HepG2 (cell line): ENCODE measurements at places on chromosomes 13 and 19. TPM values are rescaled to one million over a fixed set of nuclear protein-coding genes. Genes with fewer than 3 reads are reported as not detected.

C5AR2 gene
- total RNA-seq = 0.09 TPM in 1 of 2 replicates, not detected in the other

ATP4A gene
- 0.11 TPM in 1 of 2 replicates, not detected in the other for total RNA-seq

GRCh38 chr13:20446405-20446804 is 79.3 kb downstream of the CRYL1 start:
- H3K4me3 ChIP-seq = no peak overlapping the region
- no peaks in the 10 kb centered on the region for H3K4me1 ChIP-seq
- H3K27me3 ChIP-seq = no peaks in the 10 kb centered on the region
- H3K27ac ChIP-seq = no peak overlapping the region
- no peak for DNase-seq
- 0 out of 3 replicates have a peak, but pooled peaks cover 3% of the 10 kb centered on the region for H3K36me3 ChIP-seq

GRCh38 chr19:10694706-10695307 is 6.4 kb upstream of the QTRT1 start:
- no peak overlapping the region for H3K27ac ChIP-seq
- peaks cover 27% of the 10 kb centered on the region for H3K36me3 ChIP-seq
- H3K4me3 ChIP-seq = no peak overlapping the region
- peaks cover 19% of the 10 kb centered on the region for H3K4me1 ChIP-seq
- DNase-seq = no peak
- no peaks in the 10 kb centered on the region for H3K27me3 ChIP-seq

GRCh38 chr19:50427318-50427925 is 5.3 kb upstream of the MYBPC2 start:
- no peak overlapping the region for H3K27ac ChIP-seq
- DNase-seq = no peak
- H3K4me3 ChIP-seq = no peak overlapping the region
- peaks cover 16% of the 10 kb centered on the region; the same call in 2 of the 3 replicates for H3K27me3 ChIP-seq
- no peaks in the 10 kb centered on the region for H3K36me3 ChIP-seq
- H3K4me1 ChIP-seq = peaks cover 24% of the 10 kb centered on the region

DNA sequence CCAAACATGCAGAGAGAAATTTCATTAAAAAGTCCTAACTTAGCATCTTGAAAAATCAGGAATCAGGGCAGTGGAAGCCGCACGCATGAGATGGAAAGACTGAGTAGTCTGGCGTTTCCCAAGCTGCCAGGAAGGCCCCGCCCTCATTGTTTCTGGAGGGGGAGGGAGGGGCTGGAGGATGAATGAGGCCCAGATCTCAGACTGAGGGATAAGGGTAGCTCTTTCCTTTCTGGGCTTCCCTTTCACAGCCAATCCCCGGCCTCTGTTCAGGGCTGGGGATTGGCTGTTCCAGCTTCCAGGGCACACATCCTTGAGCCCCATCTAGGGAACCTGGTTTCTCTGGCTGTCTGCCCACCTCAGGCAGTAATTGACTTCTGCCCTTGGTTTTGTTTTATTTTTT is 7.3 kb downstream of the C19orf53 start:
- no peaks in the 10 kb centered on the region; the same call in 1 of the 2 replicates for H3K27me3 ChIP-seq
- DNase-seq = no peak
- H3K36me3 ChIP-seq = peaks cover 21% of the 10 kb centered on the region
- peaks cover 36% of the 10 kb centered on the region for H3K4me1 ChIP-seq
- H3K27ac ChIP-seq = no peak overlapping the region

PHF11 gene
- total RNA-seq = 9.0 and 15.8 TPM in 2 replicates

ICAM5 gene
- total RNA-seq = 0.46 TPM in 1 of 2 replicates, not detected in the other

DNA sequence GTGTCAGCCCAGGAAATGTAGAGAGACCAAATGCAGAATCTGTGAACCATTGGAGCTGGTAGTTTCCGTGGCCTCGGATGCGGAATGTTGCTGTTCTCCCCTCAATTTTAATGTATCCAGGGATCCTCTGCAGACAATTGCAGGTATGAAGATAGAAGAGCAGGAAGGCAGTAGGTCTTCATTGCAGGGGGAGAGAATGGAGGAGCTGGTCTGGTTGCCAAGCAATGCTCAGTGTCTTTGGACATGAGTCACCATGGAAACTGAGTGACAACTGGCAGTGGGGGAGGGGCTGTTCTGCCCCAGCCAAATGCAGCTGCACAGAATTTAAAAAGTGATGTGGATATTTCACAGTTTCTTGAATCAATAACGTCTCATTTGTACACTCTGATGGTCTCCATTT is 56.1 kb upstream of the ZNF835 start:
- H3K27me3 ChIP-seq = no peaks in the 10 kb centered on the region
- H3K4me3 ChIP-seq = no peak overlapping the region
- no peaks in the 10 kb centered on the region for H3K36me3 ChIP-seq

GRCh38 chr19:46932346-46932745 is 71.5 kb downstream of the ARHGAP35 start:
- no peak overlapping the region for H3K27ac ChIP-seq
- peaks cover 21% of the 10 kb centered on the region for H3K4me1 ChIP-seq
- DNase-seq = no peak
- H3K27me3 ChIP-seq = no peaks in the 10 kb centered on the region
- no peak overlapping the region for H3K4me3 ChIP-seq

CASP14 gene
- not detected in 2 replicates for total RNA-seq

GRCh38 chr13:103194871-103195270 is 128.7 kb upstream of the SLC10A2 start:
- H3K4me3 ChIP-seq = no peak overlapping the region
- no peaks in the 10 kb centered on the region for H3K36me3 ChIP-seq
- DNase-seq = peak; percentile 13
- H3K27ac ChIP-seq = no peak overlapping the region
- H3K4me1 ChIP-seq = peaks cover 17% of the 10 kb centered on the region

GRCh38 chr19:3056417-3057088 is 5.7 kb downstream of the TLE5 start:
- peaks cover 7% of the 10 kb centered on the region; the same call in 1 of the 2 replicates for H3K4me1 ChIP-seq
- no peak overlapping the region for H3K27ac ChIP-seq
- no peaks in the 10 kb centered on the region for H3K27me3 ChIP-seq
- no peak overlapping the region for H3K4me3 ChIP-seq

GRCh38 chr19:19006213-19006612 is 27.1 kb downstream of the SUGP2 start:
- H3K4me3 ChIP-seq = no peak overlapping the region
- H3K27ac ChIP-seq = no peak overlapping the region
- H3K36me3 ChIP-seq = peaks cover 40% of the 10 kb centered on the region
- no peaks in the 10 kb centered on the region for H3K4me1 ChIP-seq
- no peaks in the 10 kb centered on the region for H3K27me3 ChIP-seq
- no peak for DNase-seq

TSHZ3 gene
- total RNA-seq = not detected in 2 replicates

VAV1 gene
- not detected in 2 replicates for total RNA-seq

CEACAM19 gene
- total RNA-seq = 0.66 and 1.3 TPM in 2 replicates

GRCh38 chr19:36215276-36216123 is 594 bp downstream of the ZNF146 start:
- no peak for DNase-seq
- peaks cover 44% of the 10 kb centered on the region for H3K4me1 ChIP-seq
- H3K27me3 ChIP-seq = no peaks in the 10 kb centered on the region
- H3K27ac ChIP-seq = peak overlapping the region; percentile 98

GRCh38 chr13:86464193-86464592 is 665.0 kb upstream of the SLITRK6 start:
- no peaks in the 10 kb centered on the region for H3K36me3 ChIP-seq
- H3K4me1 ChIP-seq = no peaks in the 10 kb centered on the region
- no peak for DNase-seq
- no peak overlapping the region for H3K4me3 ChIP-seq

TUBB4A gene
- total RNA-seq = not detected in 2 replicates

- H3K4me1 ChIP-seq = peaks cover 42% of the 10 kb centered on the region
- no peak overlapping the region for H3K27ac ChIP-seq
- H3K4me3 ChIP-seq = no peak overlapping the region
- H3K27me3 ChIP-seq = no peaks in the 10 kb centered on the region
Observed at GRCh38 chr19:49772850-49773432, 6.1 kb downstream of the AP2A1 start.

PRR22 gene
- 0.77 and 2.3 TPM in 2 replicates for total RNA-seq

- no peaks in the 10 kb centered on the region for H3K36me3 ChIP-seq
- no peak overlapping the region for H3K4me3 ChIP-seq
- no peak overlapping the region for H3K27ac ChIP-seq
- peak; percentile 20 for DNase-seq
- no peaks in the 10 kb centered on the region for H3K27me3 ChIP-seq
Observed at GRCh38 chr13:79384022-79384610, 21.9 kb downstream of the RBM26 start.

DNA sequence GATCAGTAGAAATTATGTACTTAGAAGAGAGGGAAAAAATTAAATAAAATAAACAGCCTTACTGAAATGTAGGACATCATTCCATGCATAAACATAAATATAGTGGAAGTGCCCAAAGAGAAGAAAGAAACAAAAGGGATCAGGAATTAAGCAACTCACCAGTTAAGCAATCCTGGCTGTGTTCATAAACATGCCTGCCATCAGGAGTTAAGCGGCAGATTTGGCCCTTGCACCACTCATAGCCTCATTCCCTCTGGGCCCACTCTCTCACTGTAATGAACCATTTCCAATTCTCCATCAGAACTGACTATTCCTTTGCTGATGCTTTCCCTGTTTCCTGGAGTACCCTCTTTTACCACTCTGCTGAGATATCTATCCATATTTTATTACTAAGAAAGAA is 281.4 kb downstream of the LHFPL6 start:
- no peak overlapping the region for H3K27ac ChIP-seq
- no peak for DNase-seq
- H3K4me3 ChIP-seq = no peak overlapping the region
- no peaks in the 10 kb centered on the region for H3K36me3 ChIP-seq
- no peaks in the 10 kb centered on the region for H3K27me3 ChIP-seq

DNA sequence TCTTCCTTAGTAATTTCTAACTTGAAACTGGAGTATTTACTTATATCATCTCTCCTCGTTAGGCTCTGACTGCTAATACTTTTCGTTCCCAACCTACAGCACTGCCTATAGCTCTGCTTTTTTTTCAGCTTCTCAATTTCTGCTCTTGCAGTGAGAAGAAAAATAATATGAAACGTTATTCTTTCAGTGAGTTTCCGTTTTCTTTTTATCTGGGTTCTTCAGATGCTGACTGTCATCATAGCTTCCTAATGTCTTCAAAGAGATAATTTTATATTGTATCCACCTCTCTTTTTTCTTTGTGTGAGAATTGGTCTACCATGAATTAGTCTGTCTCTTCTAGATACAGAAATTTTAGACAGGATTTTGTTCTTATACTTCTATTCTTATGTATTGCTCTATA is 454.9 kb downstream of the LMO7 start:
- no peak for DNase-seq
- H3K27me3 ChIP-seq = no peaks in the 10 kb centered on the region
- no peaks in the 10 kb centered on the region for H3K36me3 ChIP-seq
- H3K4me3 ChIP-seq = no peak overlapping the region
- H3K4me1 ChIP-seq = no peaks in the 10 kb centered on the region

- H3K4me1 ChIP-seq = no peaks in the 10 kb centered on the region
- no peaks in the 10 kb centered on the region for H3K27me3 ChIP-seq
- H3K27ac ChIP-seq = no peak overlapping the region
Observed at GRCh38 chr13:107144432-107144831, 576.5 kb upstream of the ARGLU1 start.

IGFLR1 gene
- 3.4 and 5.4 TPM in 2 replicates for total RNA-seq

DNA sequence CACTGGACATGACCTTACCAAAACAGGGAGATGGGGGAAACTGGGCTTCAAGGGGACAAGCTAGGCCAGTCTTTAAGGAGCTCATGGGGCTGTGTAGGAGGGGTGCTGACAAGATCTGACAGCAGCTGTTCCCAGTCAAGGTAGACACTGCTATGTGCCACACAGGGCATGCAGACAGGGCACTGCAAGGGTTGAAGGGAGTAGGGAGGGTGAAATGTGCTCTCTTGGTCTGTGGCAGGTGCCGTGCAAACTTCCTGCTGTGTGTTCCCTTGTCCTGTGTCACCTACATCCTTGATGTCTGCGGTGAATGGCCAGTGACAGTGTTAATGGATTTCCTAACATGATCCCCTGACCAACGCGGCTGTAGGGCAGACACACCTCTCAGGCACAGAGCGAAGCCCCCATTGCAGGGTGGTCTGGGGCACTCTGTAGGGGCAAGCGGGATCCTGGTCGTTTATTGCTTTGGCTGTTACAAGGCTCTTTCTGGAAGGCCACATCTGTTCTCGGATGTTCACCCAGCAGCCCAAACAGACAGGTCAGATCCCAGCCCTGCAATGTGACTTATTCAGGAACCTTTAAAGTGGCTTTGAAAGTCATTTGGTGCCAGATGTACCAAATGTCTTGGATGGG is 199.5 kb upstream of the ZNF536 start:
- no peaks in the 10 kb centered on the region for H3K4me1 ChIP-seq
- H3K27ac ChIP-seq = no peak overlapping the region
- H3K27me3 ChIP-seq = peaks cover 10% of the 10 kb centered on the region; the same call in 1 of the 3 replicates
- no peaks in the 10 kb centered on the region for H3K36me3 ChIP-seq
- no peak for DNase-seq
- H3K4me3 ChIP-seq = no peak overlapping the region

PCSK4 gene
- total RNA-seq = 0.52 and 2.0 TPM in 2 replicates

- DNase-seq = peak; percentile 90
- H3K4me1 ChIP-seq = peaks cover 75% of the 10 kb centered on the region
- peaks cover 22% of the 10 kb centered on the region for H3K36me3 ChIP-seq
- H3K27ac ChIP-seq = peak overlapping the region; percentile 55
Observed at GRCh38 chr13:51978796-51979556, 32.3 kb downstream of the ATP7B start.

GRCh38 chr19:44573627-44574026 is 39.7 kb upstream of the IGSF23 start:
- no peak overlapping the region for H3K4me3 ChIP-seq
- no peaks in the 10 kb centered on the region for H3K36me3 ChIP-seq
- H3K4me1 ChIP-seq = peaks cover 36% of the 10 kb centered on the region
- no peak for DNase-seq

DNA sequence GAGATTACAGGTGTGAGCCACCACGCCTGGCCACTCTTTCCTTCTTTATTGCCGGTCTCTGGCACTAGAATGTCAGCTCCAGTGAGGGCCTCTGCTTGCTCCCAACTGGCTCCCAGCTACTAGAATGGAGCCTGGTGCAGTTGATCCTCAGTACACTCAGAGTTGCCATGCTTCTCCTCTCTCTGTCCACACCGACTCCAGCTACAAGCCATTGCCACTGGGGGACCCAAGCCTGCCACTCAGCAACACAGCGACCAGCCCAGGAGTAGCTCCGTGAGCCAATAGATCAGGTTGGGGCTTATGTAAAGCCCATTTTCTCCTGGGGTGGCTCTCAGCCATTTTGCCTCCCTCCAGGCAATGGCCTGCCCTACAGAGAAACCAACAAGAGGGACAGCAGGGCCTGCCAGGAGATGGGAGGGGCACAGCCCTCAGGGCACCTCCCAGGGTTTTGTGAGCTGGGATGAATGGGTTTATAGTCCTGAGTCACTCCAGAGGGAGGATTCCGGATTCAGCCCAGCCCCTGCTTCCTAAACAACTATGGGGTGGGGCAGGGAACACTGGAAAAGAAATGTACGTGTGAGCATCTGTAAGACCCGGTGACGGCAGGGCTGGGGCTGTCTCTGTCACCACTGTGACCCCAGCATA is 36.5 kb downstream of the OPA3 start:
- DNase-seq = no peak
- H3K27ac ChIP-seq = no peak overlapping the region
- H3K27me3 ChIP-seq = no peaks in the 10 kb centered on the region
- peaks cover 1% of the 10 kb centered on the region; the same call in 1 of the 2 replicates for H3K36me3 ChIP-seq
- peaks cover 22% of the 10 kb centered on the region for H3K4me1 ChIP-seq
- no peak overlapping the region for H3K4me3 ChIP-seq

- no peak overlapping the region for H3K4me3 ChIP-seq
- no peaks in the 10 kb centered on the region for H3K27me3 ChIP-seq
- no peak for DNase-seq
- H3K27ac ChIP-seq = no peak overlapping the region
Observed at GRCh38 chr13:104799152-104799551, 1732.9 kb upstream of the SLC10A2 start.

HIF3A gene
- total RNA-seq = 0.09 TPM in 1 of 2 replicates, not detected in the other

GRCh38 chr19:8148410-8149260 is 757 bp downstream of the FBN3 start:
- H3K4me1 ChIP-seq = peaks cover 67% of the 10 kb centered on the region
- no peak overlapping the region for H3K27ac ChIP-seq
- H3K4me3 ChIP-seq = peak overlapping the region; percentile 47
- H3K27me3 ChIP-seq = peaks cover 41% of the 10 kb centered on the region; the same call in 2 of the 3 replicates

- no peaks in the 10 kb centered on the region for H3K27me3 ChIP-seq
- H3K4me3 ChIP-seq = no peak overlapping the region
- H3K4me1 ChIP-seq = no peaks in the 10 kb centered on the region
- no peak for DNase-seq
Observed at GRCh38 chr13:105035092-105035491, 1500.4 kb downstream of the EFNB2 start.
